Non-pigmented ciliary epithelial cell (primary cell): ENCODE measurements at places on chromosomes 12 and 14.

- peak; percentile 55 for DNase-seq
Observed at GRCh38 chr14:71478542-71478941, 453.7 kb upstream of the RGS6 start.

GRCh38 chr12:123151457-123152454, 866 bp upstream of the PITPNM2 start:
- DNase-seq, result no peak

- no peak for DNase-seq
Observed at GRCh38 chr14:73695997-73696396, 18.2 kb downstream of the PNMA1 start.

DNA sequence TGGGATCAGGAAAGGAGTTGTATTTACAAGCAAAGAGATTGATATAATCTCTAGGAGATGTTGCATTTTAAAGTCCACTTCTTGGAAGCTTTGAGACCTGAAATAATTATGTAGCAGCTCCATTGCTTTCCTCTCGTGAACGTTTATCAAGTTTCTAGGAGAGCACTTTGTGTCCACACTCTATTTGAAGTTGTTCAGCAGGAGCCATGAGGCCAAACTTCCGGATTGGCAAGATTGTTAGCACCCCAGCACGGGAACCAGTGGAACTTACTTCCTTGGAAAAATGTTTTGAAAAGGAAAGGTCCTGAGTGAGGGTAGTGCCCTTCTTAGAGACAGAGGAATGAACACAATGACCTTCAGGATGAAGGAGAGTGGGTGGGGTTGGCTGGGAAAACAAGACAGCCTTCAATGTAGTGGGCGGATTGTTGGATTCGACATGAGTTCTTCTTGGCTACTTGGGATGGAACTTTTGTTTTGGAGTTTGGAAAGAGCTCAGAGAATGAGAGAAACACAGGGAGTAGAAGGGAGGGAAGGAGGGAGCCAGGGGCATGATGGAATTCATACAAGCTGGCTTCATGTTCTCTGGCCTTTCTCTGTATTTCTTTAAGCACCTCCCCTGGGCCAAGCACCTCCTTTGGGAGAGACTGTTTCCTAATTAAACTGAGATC, 23.8 kb upstream of the CISTR start:
- no peak for DNase-seq

GRCh38 chr12:53750812-53751335, 905 bp downstream of the CISTR start:
- no peak for DNase-seq

DNA sequence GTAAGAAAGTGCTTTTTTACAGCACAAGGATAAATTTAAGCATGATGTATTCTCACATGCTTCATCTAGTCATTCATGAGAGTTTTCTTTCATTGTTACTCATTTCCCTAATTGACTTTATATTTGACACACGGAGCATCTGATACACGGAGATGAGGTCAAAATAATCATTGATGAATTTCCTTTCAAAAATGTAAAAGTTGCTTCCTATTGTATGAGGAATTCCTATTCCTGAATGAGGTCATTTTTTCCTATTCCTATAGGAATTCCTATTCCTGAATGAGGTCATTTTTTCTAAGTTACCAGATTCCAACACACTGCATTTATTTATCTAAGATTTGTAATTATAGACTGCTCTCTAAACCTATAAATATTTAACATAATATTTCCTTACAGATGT, 316.7 kb upstream of the KITLG start:
- no peak for DNase-seq

- DNase-seq, result no peak
Observed at GRCh38 chr14:74065746-74066575, 18.3 kb downstream of the ALDH6A1 start.
